T-helper 9 cell (primary cell): ENCODE measurements at places on chromosomes 1 and 21.

DNA sequence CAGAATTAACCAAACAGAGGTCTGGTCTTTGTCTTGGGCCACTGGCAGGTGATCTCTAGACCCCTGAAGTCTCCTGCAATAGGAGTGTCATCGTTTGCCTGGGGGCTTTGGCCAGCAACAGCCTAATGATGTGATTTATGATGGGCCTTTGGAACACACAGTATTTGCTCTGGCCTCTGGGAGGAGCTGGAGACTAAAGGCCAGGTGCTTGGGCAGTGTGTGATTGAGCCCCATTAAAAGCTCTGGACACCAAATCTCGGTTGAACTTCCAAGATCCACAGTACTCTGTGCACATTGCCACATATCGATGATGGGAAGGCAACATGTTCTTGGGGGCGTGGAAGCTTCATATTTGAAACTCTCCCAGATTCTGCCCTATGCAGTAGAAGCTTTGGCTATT is 32.0 kb upstream of the TLR5 start:
- no peak for DNase-seq

DNA sequence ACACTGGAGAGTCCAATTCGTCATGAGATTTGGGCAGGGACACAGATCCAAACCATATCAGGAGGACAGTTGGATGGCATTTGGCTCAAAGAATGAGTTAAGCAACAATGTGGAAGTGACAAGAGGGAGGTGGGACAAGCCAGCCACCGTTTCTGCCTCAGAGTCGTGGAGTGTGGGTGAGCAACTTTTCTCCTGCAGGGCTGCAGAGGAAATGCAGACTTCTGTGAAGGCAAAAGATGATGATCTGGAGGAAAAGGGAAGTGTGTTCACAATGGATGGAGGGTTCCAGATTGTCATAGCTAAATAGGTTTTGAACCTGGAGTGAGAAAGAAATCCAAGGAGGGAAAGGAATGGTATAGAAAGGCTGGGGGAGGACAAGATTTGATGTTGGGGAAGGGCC is 16.4 kb upstream of the KANK4 start:
- DNase-seq = no peak

DNA sequence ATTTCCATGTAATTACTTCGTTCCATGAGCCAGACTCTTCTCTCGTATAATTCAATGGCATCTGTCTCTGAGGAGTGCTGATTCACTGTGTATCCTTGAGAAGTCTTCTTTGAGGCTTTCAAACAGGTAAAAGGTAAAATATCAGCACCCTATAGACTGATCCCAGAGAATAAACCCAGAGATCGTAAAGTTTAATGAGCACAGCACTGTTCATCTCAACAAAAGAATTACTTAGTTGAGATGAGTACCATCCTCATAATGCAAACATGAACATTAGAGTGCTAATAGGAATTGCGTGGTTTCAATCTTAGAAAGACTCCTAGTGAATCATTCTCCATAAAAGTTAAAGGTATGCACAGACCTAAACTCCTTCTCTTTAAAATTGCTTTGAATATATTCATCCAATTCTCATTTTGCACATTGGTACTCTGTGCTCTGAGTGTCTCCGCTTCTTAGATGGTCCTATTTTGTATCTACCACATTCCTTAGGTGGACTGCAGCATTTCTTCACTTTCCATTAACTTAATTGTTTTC is 97.2 kb downstream of the TBX15 start:
- DNase-seq = no peak

DNA sequence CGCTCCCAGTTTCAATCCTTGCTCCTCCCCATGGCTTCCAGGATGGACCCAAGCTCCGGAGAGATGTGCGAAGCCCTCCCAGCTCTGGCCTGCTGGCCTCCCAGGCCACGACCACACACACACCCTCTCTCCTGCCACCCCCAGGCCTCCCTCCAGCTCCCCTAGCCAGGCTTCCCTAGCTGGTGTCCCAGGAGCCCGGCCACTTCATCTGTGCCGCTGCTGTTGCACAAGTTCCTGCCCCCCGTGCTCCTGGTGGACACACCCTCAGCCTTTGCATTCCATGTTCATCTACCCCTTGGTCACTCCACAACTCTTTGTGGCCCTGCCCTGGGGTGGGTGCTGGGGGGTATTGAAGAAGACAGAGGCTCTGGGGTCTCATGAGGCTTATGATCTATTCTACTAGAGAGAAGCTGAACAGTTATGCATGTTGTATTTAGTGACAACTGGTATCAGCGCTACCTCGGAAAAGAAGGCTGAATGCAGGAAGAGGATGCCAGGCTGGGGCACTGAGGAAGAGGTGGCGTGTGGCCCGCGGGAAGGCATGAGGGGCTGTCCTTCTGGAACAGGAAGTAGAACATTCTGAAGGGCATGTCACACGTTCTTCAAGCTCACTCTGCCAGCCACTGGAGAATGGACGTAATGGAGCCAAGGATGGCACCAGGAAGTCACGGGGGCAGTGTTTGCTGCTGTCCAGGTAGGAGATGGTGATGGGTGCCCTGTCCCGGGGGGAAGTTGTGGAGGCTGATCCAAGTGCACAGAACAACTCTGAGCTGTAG is 172.4 kb downstream of the PSMG1 start:
- no peak for DNase-seq

- no peak for DNase-seq
These were observed 61.3 kb upstream of the ARTN start for GRCh38 chr1:43872280-43872679.

DNA sequence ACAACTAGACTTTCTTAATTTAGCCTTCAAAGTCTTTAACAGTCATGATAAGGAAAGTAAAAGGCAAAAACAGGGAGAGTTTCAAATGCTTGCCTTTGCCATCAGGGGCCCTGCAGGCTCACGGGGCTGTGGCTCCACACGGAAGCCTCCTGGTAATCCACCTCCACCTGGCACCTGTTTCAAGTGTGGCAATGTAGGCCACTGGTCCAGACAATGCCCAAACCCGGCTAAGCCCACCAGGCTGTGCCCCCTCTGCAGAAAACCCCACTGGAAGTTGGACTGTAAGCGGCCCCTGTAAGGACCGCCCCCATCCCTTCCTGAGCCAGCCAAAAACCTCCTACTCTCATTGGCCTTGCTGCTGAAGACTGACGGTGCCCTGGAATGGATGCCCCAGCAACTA is 32.5 kb downstream of the VN1R5 start:
- no peak for DNase-seq

DNA sequence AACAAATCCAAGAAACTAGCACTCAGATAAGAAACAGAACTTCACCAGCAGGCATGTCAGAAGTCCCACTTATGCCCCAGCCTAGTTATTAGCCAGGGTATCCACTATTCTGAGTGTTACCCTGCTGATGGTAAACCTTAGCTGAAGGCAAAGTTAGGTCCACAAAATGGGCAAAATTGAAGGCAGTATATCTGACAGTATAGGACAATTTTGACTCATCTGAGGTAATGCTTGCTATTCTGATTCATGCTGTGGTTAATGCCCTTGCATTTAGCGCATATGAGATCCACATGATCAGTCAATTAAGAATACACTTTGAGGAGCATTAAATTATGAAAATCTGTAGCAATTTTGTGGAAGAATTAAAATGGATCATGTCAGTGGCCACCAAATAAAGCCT is 15.1 kb downstream of the IFI44 start:
- no peak for DNase-seq

GRCh38 chr1:234638832-234639799 is 29.1 kb upstream of the IRF2BP2 start:
- DNase-seq = no peak

DNA sequence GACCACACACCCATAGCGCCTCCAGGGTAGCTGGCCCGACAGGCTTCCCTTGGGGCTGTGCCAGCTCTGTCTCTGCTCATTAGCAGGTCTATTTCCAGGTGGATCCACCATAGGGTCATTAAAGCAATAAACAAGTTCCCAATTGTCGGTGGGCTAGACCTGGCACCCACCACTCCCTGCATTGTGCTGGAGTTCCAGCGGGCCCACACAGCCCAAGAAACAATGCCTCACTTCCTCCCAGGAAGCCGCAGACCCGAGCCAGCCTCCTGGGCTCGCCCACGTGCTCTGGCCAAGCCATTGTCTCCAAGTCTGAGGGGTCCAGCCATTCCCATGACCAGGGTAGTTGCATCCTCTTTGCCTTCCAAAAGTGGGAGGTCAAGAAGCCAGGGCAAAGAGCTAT is 27.5 kb upstream of the SOX13 start:
- no peak for DNase-seq

DNA sequence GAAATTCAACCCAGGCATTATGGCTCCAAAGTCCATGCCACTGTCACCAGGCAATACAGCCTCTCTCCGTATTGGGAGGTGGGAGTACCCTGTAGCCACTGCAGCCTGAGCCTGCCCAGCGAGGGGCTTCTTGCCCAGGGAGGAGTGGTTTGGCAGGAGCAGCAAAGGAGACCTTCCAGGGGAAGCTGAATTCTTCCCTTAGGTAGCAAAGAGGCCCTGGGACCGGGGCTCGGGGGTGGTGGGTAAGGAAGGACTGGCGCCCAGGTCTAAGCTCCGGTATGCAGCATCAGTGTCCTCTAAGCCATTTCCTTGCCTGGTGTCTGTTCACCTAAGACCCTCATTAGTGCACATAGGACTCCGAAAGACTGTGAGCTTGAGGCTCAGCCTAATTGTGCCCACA is 17.0 kb downstream of the TNNT2 start:
- no peak for DNase-seq

GRCh38 chr1:31961536-31961935 is 23.4 kb upstream of the PTP4A2 start:
- DNase-seq = no peak

DNA sequence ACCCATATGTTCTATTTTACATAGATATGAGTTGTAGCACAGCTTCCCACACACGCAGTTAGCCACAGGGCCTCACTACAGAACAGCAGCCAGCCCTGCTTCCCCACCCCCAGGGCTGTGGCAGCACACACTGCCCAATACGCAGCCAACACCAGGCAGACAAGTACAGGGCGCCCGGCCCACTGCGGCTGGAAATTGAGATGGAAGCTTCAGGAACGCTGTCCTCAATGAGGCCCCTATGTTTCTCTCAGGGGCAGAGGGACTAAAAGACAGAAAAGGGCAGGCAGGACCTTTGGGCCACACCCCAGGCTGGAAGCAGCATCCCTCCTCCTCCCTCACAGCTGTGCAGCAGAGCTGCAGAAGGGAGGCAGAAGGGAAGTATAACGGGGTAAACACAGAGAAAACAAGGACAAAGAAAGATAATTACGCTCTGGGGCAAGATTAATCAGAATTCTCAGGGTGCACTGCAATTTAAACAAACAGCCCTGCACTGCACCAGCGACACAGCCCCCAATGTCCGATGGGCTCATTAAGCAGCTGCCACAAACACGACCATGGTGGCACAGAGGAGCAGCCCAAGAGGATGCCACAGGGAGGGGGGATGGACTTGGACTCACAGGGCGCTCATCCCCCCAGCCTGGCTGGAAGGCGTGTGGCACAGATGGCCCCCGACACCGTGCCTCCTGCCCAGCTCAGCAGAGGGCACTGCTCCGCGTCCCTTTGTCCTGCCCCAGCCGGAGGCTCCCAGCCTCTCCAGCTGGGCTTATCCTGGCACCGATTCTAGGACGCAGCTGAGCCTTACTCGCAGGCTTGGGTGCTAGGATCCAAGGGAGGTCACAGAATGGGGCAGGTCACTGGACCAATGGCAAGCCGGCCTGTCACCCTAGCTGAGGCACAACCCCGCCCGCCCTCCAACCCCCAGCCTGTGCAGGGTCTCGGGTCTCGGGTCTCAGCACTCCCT is 14.2 kb downstream of the WDR4 start:
- DNase-seq = no peak

DNA sequence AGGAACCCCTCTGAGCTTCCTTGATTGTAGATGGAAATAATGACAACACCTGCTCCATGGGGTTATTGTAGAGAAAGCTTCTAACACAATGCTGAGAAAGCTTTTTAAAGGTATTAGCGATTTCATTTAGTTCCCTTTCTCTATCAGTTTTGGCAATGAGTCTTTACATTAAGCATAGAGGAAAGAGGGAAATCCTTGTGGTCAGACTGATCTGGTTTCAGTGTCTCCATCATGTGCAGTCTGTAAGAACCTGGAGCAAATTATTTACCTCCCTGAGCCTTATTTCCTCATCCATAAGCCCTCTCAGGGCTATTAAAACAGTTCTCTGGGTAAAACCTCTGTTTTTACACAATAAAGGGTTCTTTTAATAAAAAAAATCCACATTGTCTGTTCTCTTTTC is 87.5 kb downstream of the FGGY start:
- DNase-seq = no peak

DNA sequence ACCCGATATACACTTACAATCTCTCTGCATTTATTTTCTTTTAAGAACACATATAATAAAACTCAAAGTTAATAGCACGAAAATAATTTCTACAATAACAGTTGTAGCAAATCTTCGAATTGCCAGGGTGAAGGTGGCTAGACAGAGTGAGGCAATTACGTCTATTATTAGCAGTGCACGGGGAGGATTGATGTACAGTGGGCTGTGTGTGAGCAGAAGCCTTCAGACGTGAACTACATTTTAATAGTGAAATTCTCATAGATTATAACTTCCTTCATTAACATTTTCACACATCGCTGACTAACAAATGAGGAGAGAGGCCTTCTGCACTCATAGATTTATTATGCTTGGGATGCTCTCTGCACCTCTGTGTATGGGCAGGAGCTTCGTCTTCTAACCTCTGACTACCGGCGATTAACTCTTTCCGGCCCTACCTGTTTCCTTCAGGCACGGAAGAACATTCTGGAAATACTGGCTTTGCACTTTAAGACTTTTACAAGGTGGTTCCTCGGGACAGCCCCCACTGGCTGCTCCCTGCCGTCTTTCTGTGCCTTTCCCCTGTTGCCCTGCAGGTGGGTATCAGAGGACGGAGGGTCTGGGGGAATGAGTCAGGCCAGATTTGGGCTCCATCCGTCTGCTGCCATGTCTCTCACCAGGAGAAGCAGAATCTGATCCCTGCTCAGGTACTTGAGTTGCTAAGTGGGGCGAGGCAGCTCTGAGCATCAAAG is 200.5 kb downstream of the CAMTA1 start:
- no peak for DNase-seq

GRCh38 chr1:178540646-178541045 is 27.7 kb downstream of the TEX35 start:
- no peak for DNase-seq

- DNase-seq = no peak
These were observed 99.8 kb downstream of the INTS7 start for GRCh38 chr1:211935448-211935970.

DNA sequence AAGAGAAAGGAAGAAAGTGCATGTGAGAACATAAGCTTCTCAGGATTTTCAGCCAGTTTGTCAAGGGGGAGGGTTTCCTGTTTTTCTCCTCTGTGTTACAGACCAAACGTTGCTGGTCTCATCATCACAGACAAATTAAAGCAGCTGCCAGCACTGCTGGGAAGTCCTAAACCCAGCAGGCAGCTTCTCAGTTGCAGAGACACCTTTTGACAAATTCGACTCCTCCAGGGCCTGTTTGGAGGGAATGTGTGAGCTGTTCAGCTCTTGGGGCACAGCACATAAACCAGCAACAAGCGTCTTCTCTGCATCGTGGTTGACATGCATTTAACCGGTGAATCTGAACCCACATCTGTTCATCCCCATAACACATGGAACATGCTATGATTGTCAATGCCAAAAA is 454.6 kb upstream of the RUNX1 start:
- no peak for DNase-seq
